HCT116 (cell line): ENCODE measurements at places on chromosomes 16 and 17.
A peak's percentile ranks its signal among the peaks of the same experiment; 100 is the strongest.

- no peak for DNase-seq
Measured at GRCh38 chr16:84909476-84910085, 89.8 kb downstream of the CRISPLD2 start.

- DNase-seq = no peak
Measured at GRCh38 chr16:22035153-22035552, 27.2 kb downstream of the MOSMO start.

- no peak for DNase-seq
Measured at GRCh38 chr17:5131146-5131715, 15.4 kb downstream of the USP6 start.

GRCh38 chr17:78933025-78933958 is 8.1 kb upstream of the TIMP2 start:
- peak; percentile 80 for DNase-seq

DNA sequence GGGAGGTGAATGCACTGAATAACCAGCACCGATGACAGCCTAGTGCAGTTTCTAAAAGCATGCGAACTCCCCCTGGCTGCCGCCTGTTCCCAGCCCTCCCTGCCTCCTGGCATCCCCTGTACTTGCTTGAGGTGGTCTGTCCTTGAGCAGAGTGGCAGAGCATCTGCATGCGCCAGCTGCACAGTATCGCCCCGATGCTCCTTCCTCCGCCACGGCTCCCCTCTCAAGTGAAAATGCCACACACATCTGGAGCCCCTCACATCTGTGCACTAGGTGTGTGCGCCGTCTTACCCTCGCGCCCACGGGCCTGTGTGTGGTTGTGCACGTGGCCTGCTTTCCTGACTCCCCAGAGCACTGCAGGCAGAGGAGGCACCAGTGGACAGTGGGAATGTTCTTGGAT is 111.9 kb downstream of the CCDC182 start:
- no peak for DNase-seq

DNA sequence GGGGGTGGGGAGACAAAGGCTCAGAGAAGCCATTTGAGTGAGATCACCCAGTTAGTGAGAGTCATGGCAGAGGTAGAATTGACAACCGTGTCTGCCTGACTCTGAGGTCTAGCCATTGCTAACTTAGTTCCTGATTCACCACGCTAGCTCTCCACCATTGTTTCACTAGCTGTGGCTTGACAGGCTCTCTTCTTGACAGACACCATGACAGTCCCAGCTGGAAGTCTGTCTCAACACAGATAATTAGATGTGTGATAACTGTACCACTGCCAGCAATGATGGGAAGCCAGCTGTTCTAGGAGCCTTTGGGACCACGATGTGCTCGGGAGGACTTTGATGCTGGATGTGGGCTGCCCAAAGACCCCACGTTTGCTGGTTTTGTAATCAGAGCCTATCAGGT is 170.5 kb upstream of the CACNG3 start:
- no peak for DNase-seq

GRCh38 chr17:44865931-44866330 is 18.2 kb downstream of the HIGD1B start:
- DNase-seq = no peak

GRCh38 chr16:68037841-68038597 is 14.9 kb downstream of the DUS2 start:
- DNase-seq = no peak

DNA sequence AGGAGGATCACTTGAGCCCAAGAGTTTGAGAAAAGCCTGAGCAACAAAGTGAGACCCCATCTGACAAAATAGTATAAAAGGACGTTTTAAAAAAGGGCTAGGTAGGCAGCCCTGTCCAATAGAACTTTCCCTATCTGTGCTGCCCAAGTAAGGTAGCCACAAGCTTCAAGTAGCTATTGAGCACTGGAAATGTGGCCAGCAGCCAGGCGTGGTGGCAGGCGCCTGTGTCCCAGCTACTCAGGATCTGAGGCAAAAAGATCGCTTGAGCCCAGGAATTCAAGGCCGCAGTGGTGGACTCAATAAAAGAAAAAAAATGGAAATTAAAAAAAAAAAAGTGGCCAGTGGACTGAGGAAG is 1.5 kb upstream of the NQO1 start:
- DNase-seq = no peak

GRCh38 chr17:11618861-11619566 is 20.7 kb downstream of the DNAH9 start:
- DNase-seq = no peak

GRCh38 chr16:67457611-67458010 is 23.3 kb downstream of the ATP6V0D1 start:
- DNase-seq = no peak

DNA sequence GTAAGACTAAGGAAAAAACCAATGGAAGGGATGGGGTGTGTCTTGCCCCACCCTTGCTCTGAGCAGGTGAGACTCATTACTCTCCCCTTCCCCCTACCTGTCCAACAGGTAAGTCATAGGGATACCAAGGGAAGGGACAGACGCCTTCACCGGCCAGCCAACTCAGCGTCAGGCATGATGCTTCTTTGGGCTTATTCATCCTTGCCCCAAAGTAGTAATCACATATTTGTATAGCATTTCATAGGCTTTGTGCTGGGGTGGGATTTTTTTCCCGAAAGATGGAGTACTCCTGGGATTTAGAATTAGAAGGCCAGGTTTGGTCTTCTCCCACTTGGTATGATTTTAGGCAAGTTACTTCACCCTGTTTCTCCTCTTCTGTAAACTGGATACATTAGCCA is 509 bp upstream of the JUP start:
- DNase-seq = no peak

GRCh38 chr16:17963185-17963836 is 373.2 kb downstream of the NPIPA8 start:
- no peak for DNase-seq

DNA sequence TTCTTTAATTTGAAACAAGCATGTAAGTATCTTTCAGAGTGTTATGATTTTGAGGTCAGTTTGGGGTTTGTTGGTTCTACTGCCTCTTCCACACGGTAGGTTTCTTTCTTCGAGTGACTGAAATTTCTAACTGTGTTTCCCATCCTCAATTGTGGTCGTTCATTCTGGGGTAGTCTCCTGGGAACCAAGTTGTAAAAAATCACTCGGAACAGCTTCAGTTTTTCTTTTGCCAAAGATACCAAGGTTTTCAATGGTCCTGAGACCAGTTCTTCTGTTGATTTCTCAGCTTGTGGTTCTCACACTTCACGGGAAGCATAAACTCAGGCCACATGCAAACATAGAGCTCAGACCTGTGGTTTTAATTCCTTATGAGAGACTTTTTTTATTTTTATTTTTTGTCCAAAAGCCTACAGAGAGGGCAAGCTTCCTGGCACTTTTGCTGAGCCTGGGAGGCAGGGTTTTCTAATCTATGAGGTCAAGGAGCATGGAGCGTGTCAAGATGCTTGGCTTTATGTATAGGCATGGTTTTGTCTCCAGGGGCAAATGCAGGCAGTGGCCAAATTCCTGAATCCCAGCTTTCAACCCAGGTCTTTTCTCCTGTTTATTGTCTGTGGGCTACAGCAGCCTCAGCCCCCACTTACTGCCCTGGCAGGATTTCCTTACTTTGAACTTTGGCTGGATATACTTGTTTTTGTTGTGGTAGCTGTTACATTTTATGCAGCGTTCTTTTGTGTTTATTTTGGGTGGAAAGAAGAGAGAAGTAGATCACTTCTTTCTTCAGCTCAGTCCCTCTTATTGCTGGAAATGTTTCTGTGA is 32.9 kb downstream of the HS3ST3A1 start:
- DNase-seq = no peak

DNA sequence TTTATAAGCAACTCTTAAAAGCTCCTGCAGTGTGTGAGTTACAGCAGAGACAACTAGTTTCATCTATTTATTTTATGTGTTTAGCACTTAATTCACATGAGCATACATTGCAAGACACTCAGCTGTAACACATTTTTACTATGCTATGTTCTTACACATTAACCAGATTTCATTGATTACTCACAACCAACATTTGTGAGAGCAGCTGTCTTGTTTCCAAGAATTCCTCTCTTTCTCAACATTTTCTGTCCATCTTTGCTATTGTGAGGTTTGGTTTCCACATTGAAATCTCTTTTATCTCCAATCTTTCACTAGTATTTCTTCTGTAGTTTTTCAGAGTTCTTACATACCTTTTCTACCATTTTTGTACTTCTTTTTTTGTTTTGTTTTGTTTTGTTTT is 51.2 kb downstream of the COPRS start:
- DNase-seq = no peak

DNA sequence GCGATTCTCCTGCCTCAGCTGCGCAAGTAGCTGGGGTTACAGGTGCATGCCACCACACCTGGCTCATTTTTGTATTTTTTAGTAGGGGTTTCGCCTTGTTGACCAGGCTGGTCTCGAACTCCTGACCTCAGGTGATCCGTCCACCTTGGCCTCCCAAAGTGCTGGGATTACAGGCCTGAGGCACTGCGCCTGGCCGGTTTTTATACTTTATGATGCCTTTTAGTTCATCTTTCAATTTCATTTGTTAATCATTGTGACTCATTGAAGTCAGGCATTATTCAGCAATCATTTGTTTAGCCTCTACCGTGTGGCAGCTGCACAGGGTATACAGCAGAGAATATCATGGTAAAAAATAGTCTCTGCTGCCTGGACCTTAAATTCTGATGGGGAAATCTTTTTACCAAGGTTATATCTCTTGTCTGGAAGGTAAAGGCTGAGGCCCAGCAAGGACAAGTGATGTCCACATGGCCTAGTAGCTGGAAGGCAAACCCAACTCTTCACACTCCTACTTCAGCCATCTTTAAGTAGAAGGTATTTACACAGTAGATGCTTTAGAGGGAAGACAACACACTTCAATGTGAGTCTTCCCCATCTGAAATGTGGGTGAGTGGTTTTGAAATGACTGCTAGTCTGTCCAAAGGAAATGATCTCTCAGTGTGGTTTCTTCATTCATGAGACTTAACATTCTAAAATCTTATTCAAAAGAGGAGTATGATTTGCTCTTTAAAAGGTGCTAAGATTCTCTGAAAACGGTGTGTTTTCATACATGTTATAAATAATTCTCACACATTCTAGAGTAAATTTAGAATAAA is 2.4 kb downstream of the PRPSAP2 start:
- DNase-seq = no peak

DNA sequence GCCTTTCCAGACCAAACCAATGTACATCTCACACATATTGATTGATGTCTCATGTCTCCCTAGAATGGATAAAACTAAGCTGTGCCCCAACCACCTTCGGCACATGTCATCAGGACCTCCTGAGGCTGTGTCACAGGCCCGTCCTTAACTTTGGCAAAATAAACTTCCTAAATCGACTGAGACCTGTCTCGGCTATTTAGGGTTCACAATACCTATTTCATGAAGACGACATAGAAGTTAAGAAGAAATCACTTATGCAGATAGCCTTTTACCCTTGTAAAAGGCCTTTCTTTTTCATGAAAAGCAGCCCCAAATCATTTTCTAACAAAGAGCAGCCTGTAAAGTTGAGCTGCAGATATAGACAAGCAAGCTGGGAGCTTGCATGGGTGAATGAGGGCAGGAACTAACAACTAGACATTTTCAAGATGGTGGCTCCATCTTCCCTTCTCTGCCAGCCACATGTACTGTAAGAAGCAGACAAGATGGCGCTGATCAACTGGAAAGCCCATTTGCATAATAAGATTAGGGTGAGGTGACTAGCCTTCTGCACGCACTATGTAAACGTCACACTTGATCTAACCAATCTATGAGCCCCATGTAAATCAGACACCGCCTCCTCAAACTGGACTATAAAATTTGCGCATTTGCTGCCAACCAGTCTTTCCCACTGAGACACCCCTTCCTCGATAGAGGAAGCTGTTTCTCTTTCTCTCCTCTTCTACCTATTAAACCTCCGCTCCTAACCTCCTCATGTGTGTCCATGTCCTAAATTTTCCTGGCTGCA is 4.7 kb upstream of the KDM8 start:
- DNase-seq = no peak

GRCh38 chr16:3256866-3257465 is 533 bp upstream of the MEFV start:
- DNase-seq = no peak

DNA sequence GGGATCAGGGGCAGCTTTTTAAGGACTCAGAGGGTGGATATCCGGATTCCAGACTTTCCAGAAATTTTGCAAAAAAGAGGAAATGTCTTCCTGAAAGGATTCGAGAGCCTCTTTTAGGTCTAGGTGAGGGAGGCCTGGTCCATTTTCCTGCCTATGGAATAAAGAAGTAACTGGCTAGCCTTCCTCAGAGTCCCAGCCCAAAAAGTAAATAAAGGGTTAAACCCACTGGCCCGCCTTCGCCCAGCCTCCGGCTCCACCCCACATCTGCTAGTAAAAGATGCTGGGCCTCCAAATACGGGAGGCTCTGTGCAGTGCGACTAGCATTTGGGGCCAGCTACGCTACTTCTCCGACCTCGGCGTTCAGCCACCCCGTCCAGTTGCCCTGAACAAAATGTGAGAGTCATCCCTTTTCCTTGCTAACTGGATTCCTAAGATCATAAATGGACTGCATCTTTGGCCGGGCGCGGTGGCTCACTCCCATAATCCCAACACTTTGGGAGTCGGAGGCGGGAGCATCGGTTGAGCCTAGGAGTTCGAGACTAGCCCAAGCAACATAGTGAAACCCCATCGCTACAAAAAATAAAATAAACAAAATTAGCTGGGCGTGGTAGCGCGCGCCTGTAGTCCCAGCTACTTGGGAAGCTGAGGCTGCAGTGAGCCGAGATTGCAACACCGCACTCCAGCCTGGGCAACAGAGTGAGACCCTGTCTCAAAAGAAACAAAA is 824 bp upstream of the MPP2 start:
- DNase-seq = peak; percentile 62
